ENCODE measurements at places on chromosomes 3 and 15.

DNA sequence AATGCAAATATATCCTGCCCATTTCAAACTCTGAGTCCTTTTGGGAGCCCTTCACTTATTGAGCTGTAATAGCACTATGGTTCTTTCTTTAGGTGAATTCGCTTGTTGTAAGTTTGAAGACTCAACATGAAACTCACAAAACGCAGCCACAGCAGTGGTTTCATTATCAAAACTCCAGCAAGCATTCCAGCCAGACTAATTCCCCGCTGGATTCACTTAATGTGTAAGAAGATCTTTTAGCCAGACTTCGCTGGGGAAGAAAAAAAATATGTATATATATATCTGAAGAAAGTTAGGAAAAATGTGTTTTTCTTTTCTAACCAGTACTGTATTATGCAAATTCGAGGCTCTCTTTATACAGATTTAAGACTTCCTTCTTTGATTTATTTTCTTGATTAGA lies 241.1 kb downstream of the WNT5A start:
- no peak for DNase-seq

DNA sequence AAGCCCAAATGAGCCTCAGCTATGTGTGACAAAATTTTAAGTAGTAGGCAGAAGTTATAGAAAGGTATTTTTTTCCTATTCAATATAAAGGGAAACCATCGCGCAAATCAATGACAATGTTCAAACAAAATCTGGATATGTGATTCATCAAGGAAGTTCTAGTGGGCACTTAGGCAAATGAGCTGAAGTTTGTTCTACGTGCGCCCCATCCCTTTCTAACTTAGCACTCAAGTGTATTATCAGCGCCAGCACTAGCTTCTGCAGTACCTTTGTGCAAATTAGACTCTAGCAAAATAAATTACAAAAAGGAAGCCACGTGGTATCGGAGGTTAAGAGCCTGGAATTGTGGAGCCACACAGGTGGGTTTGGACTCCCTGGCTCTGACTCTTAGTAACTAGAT lies 91.1 kb downstream of the TBL1XR1 start:
- no peak for DNase-seq

DNA sequence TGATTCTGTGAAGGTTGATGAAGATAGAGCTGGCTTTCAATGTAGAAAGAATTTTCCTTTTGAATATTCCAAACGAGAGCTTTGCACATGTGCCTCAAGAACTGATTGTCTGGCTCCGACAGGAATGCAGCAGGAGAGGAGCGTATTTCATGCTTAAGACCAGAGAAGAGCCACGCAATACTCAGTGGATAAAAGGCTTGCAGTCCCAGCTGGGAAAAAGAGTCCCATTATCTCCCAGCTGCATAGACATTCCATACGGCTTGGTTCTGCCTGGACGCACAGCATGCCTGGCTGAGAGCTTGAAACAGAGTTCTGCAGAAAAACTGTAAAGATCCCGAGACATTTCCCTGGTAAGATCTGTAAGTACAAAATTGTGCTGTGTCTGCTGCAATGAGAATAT lies at the start of gene CNTN6:
Gene CNTN6, plus strand, starts transcription at position 254 of the 400 bp plus-strand sequence. CDS start 54,985 bp downstream, outside the sequence.
- no peak for DNase-seq

DNA sequence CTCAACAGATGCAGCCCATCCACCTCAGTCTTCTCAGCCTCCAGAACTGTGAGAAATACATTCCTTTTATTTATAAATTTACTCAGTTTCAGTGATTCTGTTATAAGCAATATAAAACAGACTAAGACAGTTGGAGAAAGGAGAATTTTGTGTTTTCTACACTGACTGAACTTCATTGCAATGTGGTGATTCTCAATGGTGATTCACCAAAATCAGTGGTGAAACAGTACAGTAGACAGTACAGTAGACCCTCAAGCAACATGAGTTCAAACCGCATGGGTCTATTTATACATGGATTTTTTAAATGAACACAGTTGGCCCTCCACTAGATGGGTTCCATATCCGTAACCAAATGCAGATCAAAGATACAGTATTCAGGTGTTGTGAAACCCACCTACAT lies 403.1 kb upstream of the TGFBR2 start:
- DNase-seq = no peak

DNA sequence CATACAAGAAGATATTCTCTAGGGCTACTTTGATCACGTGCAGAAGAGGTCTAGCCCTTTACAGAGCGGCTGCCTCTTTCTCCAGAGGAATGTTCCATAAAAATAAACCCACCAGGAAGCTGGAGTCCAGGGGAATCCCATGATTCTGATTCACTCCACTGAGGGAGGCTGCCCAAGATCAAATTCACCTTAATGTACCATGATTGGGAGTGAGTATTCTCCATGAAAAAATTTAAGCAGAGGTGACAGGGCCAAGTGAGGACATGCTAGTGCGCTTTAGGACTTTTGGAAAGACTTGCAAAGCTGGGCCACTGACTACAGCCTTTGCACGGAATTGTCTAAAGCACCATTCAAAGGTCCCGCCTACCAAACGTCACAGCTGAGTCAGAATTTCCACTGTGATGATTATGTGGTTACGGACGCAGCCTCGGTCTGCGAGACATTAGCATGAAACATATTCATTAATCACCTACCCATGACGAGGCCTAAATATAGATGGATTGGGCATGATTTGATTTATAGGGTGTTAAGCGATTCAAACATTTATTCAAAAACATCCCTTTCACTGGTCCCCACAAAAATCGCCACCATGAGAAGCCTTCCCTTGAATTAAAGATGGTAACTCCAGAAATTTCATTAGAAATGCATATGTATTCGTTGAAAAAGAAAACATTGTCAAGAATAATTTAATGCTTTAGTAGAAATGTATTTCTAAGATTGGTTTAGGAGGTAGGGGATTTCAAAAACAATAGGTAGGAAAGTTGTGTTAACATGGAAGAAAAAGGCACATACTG lies 152.6 kb downstream of the GREM1 start:
- no peak for DNase-seq

- DNase-seq = no peak
Observed at GRCh38 chr15:50758712-50759205, 6.7 kb downstream of the SPPL2A start.

DNA sequence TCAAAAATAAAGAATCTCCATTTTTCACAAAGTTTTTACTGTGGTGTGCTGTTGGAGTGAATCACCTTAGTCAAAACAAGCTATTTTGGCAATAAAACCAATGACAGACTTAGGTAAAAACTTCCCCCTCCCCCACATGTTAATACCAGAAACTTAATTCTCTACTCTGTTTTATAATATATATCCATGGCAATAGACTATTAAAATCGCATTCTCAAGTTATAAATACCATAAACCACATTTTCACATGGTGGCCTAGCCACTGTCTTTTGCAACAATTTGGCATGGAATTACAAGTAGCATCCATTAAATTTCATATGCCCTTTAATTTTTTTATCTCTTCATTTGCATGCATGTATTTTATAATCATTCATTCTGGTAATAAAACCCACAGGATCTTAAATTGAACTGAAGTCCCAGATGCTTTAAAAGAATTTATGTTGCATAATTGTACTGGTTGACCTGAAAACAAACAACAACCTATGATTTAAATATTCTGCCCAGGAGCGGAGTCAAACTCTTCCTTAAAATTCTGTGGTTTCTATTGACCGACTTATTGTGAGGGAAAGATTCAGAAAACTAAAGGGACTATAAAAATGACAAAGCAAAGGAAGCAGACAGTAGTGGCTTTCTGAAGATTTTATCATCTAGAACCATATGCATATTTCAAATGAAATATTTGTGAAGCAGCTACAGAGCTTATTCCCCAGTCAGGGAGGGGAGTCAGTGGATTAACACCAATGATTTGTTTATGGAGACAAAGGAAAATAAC lies 229.0 kb upstream of the TBL1XR1 start:
- DNase-seq = no peak

DNA sequence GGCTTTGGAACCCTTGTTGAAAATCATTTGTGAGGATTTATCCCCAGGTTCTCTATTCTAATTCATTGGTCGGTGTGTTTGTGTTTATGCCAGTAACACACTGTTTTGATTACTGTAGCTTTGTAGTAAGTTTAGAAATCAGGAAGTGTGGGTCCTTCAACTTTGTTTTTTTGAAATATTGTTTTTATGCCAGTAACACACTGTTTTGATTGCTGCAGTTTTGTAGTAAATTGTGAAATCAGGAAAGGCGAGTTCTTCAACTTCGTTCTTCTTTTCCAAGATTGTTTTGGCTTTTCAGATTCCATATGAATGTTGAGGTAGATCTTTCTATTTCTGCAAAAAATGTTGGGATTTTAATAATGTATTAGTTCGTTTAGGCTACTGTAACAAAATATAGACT lies 314.6 kb downstream of the RPLP1 start:
- no peak for DNase-seq

DNA sequence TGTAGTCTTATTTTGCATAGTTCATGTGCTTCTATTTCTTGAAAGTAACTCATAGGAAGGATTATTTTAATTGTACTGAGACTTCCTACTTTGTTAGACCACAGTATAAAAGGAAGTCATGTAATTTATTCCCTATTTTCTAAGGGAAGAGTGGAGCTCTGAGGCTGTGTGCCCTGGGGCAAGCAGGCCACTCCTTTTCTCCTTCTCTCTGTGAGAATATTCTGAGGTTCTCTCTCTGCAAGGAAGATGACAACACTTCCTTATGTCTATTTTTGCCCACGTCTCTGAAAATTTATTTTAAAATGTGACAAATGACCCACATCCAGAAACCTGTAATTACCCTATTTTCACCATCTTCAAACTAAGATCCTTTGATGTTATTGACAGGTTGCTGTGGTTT lies 11.0 kb downstream of the KCTD6 start:
- DNase-seq = no peak

- no peak for DNase-seq
Observed at GRCh38 chr3:143187111-143187510, 67.5 kb downstream of the CHST2 start.

DNA sequence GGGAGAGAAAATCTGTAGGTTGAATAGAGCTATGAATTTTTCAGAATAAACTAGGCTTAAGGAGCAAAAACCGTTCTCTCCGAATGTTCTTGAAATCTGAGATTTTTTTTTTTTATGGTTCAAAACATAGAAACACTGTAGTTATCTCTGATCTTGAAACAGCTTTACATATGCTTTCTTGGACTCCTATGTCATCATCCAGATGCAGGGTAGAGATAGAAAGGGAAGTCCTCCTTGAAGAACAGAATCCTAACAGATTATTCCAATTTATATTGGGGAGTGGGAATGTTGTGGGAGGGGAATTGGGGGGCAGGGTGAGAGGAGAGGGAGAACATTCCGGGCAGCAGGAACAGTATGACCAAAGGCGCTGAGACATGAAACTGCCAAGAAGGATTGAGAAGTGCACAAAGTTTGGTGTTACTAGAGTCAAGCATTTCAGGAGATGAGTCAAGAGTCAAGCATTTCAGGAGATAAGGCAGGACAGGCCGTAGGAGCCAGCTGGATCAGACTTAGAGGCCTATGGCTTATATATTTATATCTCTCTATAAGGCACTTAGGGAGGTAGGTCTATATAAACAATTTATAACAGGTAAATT lies 21.9 kb upstream of the ST3GAL6 start:
- no peak for DNase-seq

DNA sequence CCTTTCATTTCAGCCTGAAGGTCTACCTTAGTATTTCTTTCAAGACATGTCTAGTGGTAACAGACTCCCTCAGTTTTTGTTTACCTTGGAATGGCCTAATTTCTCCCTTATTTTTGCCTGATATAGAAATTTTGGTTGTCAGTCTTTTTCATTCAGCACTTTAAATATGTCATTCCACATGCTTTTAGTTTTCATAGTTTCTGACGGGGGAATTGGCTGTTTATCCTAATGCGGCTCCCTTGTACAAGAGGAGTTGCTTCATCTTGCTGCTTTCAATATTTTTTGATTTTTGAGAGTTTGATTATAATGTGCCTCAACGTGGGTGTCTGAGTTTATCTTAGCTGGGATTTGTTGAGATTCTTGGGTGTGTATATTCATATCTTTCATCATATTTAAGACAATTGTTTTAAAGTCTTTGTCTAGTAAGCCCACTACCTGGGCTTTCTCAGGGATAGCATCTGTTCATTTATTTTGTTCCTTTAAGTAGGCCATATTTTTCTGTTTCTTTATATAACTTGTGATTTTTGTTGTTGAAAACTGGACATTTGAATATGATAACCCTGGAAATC lies 51.1 kb upstream of the PYDC2 start:
- no peak for DNase-seq

DNA sequence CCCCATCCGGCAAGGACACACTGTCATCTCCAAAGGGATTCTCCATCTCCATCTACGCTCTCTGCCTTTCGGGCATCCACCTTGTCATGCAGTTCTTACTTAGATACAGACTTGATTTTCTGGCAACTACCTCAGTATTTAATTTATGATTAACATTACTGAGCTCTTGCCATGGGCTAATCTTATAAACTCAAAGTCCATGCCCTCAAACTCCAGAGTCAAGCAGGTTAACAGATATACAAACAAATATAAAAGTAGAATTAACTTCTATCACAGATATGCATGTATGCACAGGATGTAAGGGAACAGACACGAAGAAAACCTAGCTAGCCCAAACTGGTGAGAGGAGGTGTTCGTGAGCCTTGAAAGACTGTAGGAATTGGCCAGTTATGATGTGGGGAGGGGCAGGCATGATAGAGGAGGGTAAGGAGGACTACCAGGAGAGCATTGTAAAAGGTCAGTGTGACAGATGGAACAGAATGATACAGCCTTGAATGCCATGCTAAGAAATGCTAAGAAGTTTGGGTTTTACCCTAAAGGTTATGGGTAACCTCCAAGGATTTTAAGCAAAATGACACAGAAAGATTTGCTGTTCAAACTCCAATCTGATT lies 334.3 kb downstream of the ULK4 start:
- no peak for DNase-seq

- no peak for DNase-seq
Observed at GRCh38 chr3:14406336-14406735, 3.9 kb downstream of the SLC6A6 start.

DNA sequence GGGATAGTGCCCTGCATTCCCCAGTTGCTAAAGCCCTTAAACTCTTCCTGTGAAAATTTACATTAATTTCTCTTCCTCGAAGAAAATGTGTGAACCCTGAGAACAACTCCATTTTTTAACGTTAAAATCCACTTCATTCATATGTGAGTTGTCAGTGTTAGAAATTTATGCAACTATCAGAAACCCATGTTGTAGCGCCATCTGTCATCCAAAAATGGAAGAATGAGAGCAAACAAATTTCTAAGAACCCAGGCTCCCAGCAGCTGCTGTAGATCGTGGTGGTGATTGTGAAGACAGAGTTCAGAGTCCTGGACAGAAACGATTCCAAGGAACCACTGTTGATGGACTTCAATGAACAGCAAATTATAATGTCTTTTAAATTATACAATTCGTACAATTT lies 179.7 kb upstream of the NDN start:
- DNase-seq = no peak

GRCh38 chr3:97269202-97269601 lies 454.8 kb downstream of the EPHA6 start:
- no peak for DNase-seq

DNA sequence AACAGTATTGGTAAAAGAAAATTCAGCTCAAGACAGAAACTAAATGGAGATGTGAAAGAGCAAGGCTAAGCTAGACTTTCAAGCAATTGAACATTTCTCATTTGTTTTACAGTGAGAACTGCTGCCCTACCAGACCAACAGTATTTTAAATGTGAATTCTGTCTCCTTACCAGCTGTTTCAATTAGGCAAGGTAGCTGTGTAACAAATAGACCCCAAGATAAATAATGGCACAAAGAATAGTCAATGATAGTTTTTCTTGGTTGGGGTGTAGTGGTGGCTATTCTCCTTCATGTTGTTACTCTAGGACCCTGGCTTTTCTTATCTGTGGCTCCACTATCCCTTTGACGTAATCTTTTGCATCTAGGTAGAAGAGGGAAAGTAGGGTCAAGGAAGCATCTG lies 30.4 kb upstream of the THRB start:
- DNase-seq = no peak
